ENCODE measurements at places on chromosomes 1 and 21.

DNA sequence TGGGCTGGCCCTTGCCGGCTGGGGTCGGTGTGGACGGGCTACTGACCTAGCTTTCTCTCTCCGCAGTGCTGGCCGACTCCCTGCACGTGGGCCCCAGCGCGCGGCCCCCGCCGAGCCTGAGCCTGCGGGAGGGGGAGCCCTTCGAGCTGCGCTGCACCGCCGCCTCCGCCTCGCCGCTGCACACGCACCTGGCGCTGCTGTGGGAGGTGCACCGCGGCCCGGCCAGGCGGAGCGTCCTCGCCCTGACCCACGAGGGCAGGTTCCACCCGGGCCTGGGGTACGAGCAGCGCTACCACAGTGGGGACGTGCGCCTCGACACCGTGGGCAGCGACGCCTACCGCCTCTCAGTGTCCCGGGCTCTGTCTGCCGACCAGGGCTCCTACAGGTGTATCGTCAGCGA, 34.9 kb downstream of the PTGFRN start:
- DNase-seq = no peak

GRCh38 chr1:208799186-208799585, 555.0 kb upstream of the PLXNA2 start:
- DNase-seq = peak; percentile 36

DNA sequence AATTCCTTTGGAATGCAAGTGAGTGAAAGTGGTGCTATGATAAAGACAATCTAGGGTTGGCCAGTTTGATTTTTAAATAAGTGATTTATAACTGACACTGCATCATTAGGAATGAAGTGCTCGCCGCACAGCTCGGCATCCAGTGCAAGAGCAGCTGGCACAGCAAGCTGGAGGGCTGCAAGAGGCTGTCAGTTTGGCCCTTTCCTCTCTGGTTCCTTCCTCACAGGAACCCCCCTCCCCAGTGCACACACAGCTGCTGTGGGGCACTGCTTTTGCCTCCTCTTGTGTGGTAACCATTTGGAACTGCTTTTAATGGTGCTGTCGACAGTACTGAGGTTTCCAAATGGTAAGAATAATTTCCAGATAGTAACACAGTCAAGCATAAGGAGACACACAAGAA, 10.4 kb upstream of the BCAR3 start:
- no peak for DNase-seq

GRCh38 chr1:162059721-162060120, 9.8 kb upstream of the NOS1AP start:
- no peak for DNase-seq

GRCh38 chr1:78054559-78054958, 8.8 kb downstream of the GIPC2 start:
- peak; percentile 25 for DNase-seq

DNA sequence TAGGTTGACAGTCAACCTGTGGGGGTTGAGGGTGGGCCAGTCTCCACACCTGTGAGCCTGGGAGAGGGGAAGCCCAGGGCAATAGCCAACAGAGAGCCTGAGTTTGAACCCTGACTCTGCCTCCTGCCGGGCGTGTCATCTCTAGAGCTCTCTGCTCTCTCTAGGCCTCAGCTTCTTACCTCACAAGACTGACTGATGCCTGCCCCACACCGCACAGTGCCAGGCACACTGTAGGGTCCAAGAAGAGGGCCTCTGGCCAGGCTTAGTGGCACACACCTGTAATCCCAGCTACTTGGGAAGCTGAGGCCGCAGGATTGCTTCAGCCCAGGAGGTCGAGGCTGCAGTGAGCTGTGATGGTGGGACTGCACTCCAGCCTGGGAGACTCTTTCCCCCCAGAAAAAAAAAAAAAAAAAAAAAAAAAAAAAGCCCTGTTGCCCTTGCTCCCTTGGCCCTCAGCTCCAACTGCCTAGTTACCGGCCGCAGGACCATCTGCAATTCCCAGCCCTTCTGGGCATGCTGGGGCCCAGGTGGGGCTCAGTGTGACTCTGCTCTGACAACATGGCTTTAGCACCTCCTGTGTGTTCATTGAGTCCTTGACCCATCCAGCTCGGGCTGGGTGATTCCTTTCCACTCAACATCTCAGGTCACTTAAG, 25.1 kb downstream of the GRHL3 start:
- DNase-seq = peak; percentile 31

GRCh38 chr1:178540646-178541045, 27.7 kb downstream of the TEX35 start:
- peak; percentile 92 for DNase-seq

DNA sequence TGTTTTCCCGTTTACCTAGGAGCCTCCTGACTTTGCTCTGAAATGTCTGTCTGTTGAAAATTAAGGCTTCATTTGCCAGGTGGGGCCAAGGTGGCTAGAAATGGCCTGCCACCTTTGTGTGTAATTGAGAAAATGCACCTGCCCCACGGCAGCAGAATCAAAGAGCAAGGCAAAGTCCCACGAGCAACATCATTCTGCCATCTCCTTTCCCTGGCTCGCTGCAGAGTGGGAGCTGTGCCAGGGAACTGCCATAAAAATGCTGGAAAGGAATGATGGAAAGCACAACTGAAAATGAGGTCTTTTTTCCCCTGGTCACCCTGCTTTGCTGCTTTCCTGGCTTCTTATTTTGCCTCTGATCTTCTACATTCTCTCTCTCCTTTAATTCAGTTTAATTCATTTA, 5.5 kb upstream of the OLFML2B start:
- DNase-seq = no peak

DNA sequence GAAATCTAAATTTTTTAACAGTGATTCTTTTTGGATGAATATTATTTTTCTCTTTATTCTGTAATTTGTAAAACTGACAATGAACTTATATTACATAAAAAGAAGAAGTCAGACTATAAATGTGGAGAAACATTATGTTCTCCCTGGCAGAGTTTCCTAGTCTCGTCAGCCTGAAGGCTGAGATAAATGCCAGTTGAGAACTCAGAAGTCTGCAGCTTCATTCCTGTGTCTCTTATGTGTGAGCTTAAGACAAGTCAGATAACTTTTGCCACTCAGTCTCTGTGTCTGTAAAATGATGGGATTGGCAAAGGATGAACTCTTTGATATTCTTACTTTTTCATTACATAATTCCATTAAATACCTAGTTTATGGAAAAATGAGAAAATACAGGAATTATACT, 568.8 kb upstream of the ZRANB2 start:
- no peak for DNase-seq

DNA sequence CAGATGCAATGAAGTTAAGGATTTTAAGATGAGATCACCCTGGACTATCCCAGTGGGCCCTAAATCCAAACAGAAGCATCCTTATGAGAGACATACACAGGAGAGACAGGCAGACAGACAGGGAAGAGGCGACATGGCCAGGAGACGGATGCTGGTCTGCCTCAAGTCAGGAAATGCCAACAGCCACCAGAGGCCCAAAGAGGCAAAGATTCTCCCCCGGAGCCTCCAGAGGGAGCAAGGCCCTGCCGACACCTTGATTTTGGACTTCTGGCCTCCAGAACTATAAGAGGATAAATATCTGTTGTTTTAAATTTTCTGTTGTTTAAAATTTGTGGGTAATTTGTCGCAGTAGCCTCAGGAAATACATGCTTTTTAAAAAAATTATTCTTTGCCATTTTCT, 116.4 kb downstream of the GLIS1 start:
- DNase-seq = no peak

DNA sequence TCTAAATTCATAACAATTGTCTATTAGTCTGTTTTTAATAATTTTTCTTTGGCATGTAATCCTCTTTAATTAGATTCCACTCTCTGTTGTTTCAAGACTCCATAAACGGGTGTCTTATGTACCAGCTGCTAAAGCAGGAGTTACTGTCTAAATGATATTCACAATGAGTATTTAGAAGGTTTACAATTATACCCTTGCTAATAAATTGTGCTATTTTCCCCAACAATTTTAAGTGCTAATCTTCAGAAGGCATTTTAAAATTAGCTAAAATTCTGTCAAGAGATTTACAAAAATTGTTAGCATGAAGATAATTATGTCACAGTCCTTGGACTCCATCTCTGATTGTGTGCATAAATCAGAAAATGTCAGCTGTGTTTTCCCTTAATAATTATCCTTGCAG, 83.7 kb downstream of the DPYD start:
- no peak for DNase-seq

- no peak for DNase-seq
These were observed 7.6 kb upstream of the C1orf74 start for GRCh38 chr1:209791920-209792319.

DNA sequence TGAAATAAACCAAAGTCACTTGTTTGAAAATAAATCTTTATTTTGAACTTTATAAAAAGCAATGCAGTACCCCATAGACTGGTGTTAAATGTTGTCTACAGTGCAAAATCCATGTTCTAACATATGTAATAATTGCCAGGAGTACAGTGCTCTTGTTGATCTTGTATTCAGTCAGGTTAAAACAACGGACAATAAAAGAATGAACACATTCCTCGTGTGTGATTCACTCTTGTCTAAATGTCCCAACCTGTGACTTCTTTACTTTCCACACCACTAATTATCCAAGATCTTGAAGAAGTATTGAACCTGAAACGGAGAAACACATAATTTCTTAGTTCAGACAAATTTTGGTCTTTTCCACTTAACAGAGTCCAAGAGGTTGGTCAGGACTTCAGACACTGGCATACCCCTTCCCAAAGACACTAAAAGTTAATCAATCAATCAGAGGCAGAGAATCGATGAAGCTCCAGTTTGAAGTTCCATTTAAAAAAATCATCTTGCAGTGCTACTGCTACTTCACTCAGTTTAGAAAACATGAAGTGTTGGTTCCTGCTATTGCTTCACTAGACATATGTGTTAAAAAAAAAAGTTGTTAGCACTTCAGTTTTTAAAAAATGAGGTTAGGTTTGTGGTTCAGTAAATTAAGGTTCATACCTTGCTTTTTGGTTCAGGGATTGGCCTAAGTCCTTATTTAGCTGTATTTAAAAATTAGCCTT, 26.2 kb downstream of the ATP1B1 start:
- DNase-seq = no peak

- DNase-seq = peak; percentile 45
These were observed 120.8 kb upstream of the RRP15 start for GRCh38 chr1:218164111-218164929.

DNA sequence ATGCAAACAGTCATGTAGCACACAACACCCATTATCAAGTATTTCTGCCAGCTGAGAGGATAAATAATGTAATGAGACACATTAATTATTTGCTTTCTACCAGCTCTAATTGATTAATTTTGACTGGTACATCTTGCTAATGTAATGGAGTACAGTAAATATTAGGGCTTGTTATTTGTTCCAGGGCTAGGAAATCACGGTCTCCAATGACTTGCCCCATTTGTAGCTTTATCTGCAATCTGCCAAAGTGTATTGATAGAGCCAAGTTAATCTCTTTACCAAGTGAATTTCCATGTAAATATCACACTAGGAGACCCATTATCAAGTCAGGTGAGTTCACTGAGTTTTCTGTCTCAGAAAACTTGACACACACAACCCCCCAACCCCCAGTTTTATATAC, 55.1 kb downstream of the RGS13 start:
- DNase-seq = no peak

DNA sequence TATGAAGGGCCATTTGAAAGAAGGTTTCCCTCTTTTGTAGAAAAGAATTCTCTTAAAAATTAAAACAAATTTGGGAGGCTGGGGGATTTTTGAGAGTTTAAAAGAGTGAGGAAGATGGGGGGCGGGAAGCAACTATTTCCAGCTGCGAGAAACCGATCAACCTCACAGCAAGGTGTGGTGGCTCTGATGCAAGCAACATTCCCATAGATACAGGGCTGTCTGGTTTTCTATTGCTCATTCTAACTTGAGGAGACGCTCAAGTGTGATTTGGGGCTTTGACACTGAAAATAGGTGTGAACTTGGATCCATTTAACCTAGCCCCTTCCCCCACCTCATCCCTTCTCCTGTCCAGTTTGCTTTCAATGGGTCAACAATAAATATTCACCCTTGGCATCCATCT, 7.2 kb downstream of the RUNX1 start:
- no peak for DNase-seq

DNA sequence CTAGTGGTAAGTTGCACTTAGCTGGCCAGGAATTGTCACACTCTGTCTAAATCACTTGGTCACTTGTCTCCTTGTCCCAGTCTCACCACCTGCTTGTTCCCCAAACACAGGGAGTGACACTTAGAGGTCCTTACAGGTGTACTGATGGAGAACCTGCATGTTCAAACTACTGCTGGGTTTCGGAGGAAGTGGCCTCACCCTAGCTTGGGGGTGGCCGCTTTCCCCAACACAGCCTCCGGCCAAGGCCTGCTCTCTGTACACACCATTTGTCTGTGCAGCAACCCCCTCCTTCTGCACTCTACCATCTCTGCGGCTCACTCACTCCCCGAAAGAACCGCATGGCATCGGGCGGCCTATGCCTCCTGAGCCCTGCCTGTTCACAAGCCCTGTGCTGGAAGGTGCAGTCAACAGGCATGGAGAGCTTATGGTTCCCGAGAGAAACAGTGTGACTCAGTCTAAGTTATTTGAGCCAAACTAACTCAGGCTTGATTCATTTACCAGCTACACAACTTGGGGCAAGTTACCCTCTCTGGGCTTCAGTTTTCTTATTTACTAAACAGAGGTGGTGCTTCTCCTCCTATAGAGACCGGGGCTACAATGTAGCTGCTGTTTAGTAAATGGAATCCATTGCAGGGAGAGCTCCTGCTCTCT, 10.5 kb upstream of the SPRR4 start:
- no peak for DNase-seq

DNA sequence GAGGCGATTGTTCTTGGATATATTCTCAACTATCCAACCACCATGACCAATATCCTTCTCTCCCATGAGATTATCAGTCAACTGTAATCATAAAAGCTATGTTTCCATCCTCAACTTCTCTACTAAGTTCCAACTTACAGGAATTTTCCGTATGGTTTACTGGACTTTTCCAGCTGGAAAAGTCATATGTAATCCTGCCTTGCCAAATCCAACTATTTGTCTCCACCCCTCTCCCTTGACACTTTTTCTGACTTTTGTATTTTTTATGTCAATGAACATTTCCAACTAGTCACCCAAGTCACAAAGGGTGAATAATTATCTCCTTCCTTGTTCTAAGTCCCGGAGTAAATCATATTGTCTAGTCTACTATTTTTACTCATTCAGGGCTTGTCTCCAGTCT, 293.1 kb downstream of the USP25 start:
- DNase-seq = no peak

DNA sequence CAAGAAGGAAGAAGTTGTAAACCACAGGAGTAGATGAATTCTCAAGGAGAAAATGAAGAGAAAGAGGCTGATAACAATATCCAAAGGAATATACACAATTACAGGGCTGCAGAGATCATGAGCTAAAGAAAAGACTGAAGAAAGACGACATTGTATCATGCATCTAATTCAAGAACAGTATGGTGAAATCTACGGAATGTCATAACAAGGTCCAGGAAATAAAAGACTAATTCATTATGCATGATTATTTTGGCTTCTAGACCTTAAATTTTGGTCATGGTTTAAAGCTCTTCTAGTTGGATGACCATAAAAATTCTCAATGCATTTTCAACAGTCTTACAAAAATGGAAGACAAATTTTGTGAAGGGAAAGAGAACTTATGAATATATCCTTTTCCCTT, 71.7 kb downstream of the SH3GLB1 start:
- DNase-seq = no peak

All from EL (cell line).